Activated CD4-positive, CD25-positive, alpha-beta regulatory T cell treated with anti-CD3 and anti-CD28 coated beads, Interleukin-2, amount 50 U/mL, for 72 hours (primary cell): ENCODE measurements at places on chromosomes 4 and X.

DNA sequence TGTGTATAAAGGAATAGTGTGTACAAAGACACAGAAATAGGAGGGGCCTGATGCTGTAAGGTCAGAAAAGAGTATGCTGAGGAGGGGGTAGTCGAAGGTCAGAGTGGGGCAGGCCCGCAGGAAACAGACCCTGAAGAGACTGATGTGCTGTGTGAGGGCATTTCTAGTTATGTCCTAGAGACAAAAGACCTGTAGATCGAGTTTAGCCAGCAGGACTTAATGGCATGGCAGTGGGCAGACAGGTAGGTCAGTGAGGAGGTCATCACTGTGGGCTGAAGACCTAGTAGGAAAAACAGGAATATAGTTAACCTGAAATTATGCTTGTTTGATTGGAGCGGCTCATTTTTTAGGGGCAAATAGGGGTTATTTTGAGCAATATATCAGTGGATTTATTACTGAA lies 57.1 kb downstream of the KIAA0232 start:
- DNase-seq: no peak

DNA sequence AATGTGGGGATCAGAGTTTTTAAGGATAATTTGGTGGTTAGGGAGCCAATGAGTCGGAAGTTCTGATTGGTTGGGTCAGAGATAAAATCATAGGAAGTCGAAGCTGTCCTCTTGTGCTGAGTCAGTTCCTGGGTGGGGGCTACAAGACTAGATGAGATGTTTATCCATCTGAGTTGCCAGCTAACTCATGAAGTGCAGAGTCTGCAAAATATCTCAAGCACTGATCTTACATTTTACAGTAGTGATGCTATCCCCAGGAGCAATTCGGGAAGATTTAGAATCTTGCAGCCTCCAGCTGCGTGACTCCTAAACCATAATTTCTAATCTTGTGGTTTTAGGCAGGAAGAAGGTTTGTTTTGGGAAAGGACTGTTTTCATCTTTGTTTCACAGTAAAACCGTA lies 565.8 kb upstream of the SPANXN1 start:
- DNase-seq: no peak

GRCh38 chr4:48746608-48747362 lies 33.3 kb downstream of the FRYL start:
- no peak for DNase-seq

- DNase-seq: no peak
Observed at GRCh38 chr4:130029442-130029841, 933.5 kb downstream of the C4orf33 start.

DNA sequence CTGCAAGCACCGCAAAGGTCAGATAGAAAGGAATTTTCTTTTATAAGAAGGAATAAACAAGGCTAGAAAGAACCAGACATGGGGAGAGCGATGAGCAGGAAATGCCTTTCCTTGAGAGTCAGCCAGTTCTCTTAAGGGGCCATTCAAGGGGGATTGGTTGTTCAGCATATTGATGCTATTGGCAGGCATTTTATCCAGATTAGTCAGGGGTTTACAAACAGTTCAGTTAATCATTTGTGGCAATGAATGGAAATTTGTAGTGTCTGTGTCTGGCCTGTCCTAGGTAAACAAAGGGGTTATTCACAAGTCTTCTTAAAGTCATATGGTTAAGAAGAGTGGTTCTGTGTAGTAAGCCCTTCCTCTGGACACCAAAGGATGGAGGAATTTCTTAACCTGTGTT lies 184.7 kb upstream of the FRMPD4 start:
- DNase-seq: no peak

DNA sequence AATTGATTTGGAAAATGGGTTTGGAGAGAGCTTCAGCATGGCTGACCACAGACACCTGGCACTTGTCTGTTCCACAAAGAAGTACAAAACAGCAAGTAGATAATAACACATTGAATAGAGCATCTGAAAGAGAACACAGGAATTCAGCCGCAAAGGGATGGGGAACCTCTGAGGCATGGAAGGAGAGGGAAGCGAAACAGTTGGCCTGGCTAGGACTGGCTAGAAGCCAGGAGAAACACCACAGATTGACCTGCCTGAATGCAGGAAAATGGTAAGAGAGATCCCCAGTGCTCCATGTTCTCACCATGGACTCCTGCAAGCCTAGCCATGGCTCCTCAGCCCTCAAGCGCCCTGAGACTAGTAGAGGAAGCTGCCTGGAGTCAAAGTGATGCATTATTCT lies 169.7 kb upstream of the SH3RF1 start:
- DNase-seq: no peak

DNA sequence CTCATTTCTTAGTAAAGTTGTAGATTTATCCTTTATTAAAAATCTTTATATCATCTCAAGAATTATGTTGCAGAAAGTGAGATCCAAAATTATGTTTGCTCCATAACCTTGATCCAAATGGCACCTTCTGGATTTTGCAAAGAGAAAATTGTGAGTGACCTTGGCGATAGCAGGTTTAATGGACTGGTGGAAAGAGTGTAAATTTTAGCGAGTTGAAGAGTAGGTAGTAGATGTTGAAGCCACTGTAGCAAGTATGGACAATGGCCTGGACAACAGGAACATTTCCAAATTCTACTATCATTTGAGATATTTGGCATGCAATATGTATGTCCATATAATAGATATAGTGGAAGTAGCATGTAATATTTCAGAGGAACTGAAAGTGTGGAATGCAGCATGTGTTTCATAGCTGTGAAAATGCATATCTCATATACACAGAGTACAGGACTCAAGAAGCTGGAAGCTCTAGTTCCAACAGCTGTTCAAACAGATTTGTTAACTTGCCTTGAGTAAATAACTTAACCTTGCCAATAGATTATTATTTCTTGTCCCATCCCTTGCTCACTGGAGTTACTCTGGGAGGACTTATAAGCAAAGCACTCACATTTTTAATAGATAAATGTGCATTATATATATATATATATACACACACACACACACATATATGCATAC lies 152.5 kb upstream of the TLL1 start:
- DNase-seq: no peak

- DNase-seq: no peak
Observed at GRCh38 chrX:23478056-23478455, 143.4 kb downstream of the PTCHD1 start.

GRCh38 chr4:2994917-2995316 lies 31.5 kb downstream of the GRK4 start:
- DNase-seq: no peak

DNA sequence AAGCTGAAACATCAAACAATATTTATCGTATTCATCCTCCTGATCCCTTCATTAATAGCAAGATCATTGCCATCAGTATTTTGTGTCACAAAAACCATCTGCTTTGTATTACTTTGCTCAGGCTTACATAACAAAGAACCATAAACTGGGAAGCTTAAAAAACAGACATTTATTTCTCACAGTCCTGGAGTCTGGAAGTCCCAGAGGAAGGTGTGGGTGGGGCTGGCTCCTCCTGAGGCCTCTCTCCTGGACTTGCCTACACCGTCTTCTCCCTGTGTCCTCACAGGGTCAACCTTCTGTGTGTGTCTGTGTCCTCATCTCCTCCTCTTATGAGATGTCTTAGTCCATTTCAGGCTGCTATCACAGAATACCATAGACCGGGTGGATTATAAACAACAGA lies 61.3 kb upstream of the MXRA5 start:
- DNase-seq: no peak

- no peak for DNase-seq
Observed at GRCh38 chrX:68669094-68669860, 21.8 kb downstream of the STARD8 start.

DNA sequence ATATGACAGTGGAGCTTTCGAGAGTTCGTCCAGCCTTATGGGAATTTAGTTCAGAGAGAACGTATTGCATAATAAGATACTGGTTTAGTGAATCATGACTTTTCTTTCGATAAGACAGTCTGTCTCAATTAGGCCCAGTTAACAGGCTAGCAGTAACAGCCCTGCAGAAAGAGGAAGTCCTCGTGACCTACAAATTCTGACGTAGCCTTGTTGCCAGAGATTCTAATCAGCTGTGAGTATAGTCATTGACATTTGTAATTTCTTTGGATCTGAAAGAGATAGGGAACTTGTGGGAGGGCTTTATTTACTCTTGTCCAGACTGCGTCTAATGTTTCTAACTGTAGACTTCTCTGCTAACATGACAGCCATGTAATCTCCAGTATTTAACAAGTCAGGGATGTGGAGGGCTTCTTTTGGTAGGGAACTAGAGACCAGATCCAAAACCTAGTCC lies 15.8 kb downstream of the ART3 start:
- DNase-seq: no peak

- no peak for DNase-seq
Observed at GRCh38 chrX:17917945-17918577, 57.0 kb upstream of the RAI2 start.

DNA sequence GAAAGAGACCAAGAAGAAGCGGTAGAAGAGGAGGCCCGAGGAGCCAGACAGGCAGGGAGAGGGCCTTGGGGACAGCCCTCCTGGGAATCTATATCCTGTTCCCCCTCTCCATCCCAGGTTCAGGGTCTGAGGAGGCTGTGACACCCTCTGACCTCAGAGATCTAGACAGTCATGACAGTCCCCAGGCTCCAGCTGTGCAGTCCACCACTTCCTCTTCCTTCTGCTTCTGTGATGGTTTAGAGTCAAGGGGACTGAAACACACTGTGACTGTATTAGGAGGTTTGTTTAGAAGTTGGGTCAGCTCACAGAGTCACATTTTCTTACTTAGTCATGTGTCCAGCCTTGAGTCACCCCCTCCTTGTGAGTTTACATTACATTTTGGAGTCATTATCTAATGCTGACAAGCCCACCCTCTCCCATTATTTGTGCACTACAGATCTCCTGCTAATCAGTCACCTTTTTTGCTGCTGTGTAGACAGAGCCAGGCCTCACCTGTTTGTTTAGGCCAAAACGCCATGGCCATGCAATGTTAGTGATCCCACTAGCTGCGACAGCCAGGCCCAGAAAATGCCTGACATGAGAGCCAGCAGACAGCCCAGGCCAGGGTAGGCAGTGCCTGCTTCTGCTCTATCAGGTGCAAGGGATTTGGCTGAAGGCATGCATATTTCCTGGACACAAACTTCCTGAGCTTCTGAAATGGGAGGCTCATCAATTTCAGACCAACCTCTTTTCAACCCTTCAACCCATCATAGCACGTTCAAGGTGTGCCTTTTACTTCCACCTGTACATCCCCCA lies 26.0 kb downstream of the MANBA start:
- DNase-seq: no peak

DNA sequence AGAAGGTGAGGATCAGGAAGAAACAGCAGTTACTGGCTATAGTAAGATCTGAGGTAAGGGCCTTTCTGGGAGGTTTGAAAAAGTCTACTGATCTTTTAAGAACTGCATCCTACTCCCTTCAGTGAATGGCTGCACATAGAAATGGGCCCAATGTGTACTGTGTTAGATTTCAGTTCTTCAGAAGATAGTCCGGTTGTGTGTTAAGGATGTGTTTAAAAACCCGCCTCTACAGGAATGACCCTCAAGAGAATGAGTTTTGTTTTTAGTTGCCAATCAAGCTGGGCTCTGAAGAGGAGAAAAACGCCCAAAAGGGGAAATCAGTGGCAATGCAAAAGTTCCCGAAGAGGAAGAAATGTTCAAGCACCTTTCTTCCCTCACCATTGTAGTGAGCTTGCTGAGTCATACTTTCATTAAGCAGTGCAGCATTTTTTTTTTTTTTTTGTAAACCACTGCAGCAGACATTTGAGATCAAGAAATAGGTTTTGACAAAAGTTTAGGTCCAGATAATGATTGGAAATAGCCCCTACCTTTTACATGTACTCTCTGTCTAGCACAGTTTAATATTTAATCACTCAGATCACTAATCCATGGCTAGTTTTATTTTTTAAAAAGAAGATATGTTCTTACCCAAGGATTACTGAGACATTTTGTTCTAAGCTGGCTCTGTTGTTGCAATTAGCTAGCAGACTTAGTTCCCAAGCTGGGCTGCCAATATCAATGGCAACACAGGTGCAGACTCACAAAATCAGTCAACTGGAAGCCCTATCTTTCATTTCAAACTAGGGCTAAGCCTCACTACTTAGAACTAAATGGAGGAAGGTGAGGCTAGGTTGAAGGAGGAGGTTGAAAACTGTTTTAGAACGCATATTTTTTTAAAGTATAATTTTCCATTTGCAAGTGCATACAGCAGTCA lies 7.0 kb upstream of the TRPC5OS start:
- no peak for DNase-seq

DNA sequence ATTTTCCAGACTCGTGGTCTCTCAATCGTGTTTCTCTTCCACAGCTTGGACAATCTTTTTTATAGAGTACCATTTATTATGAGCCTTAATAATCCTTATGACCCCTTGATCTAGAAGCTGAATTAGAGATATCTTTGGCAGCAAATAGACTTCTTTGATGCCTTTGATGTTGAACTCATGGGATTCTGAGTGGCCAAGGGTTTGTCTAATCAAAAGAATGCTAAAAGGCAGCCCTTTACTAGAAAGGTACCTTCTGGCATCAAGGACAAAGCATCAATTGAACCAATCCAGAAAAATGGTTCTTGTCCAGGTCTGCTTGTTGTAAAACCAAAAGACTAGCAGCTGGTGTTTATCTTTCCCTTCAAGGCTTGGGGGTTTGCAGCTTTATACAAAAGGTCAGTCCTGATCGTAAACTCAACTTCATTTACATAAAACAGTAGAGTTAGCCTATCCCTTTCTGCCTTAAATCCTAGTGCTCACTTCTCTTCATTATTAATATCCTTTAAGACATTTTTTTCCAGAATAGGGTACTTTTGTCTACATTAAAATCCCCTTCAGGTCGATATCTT lies 411.3 kb downstream of the FAT4 start:
- DNase-seq: no peak

DNA sequence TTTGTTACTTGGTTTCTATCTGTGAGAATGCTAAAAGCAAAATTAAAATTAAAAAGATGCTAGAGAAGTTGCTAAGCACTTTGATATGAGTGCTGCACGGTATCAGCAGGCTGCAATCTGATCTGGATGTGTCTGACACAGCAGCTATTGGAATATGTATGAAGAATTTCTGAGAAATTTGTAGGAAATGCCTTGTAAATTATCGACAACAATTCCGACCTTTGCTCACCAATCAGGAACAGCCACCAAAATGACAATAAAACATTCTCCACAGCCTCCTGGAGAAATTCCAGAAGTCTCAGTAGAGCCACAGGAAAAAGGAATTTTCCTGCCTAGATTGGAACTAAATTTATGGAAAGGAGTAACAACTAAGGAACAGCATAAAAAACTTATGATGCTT lies 82.5 kb downstream of the TIGD2 start:
- DNase-seq: no peak

DNA sequence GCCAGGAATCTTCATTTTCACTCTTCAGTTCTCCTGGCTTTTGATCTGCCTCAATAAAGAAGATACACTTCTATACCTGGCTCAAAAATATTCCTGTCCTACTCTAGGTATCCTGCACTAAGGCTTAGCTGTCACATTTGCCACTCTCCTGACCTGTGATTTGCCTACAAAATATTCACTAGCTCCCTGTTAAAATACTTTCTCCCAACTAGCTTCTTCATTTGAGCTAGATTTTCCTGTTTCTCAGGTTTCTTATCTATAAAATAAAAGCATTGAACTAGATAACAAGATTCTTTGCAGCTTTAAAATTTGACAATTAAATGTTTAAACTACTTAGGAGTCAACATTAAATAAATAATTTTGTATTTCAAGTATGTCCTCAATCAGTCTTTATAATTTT lies 53.2 kb downstream of the CHIC2 start:
- no peak for DNase-seq

- DNase-seq: no peak
Observed at GRCh38 chr4:88597970-88598660, 5.8 kb downstream of the HERC3 start.
